ENCODE measurements at places on chromosomes 11 and 22.
A peak's percentile ranks its signal among the peaks of the same experiment; 100 is the strongest.

DNA sequence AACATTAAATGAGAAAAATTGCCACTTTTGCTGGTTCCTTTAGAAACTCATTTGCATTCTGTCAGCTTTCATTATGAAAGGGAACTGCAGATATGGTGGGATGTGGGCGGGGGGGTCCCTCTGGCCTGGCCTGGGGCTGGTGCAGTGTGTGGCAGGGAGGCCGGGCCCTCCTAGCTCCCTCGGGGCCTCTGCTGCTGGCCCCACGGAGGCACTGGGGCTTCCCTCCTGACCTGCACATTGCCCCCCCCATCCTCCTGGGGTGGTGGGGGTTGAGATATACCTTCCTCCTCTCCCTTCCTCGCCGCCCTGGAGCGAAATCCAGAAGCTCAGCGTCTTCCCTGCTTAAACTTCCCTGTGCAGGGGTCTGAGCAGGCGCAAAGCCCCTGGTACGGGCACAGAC is 1005.9 kb downstream of the BRD1 start:
- DNase-seq = no peak

- no peak for DNase-seq
Observed at GRCh38 chr22:27990879-27991278, 71.8 kb upstream of the PITPNB start.

- no peak for DNase-seq
Observed at GRCh38 chr11:35272391-35272902, 133.5 kb downstream of the CD44 start.

GRCh38 chr22:42397332-42398249 is 34.6 kb downstream of the NFAM1 start:
- DNase-seq = no peak

GRCh38 chr11:85774256-85775101 is 36.5 kb downstream of the SYTL2 start:
- no peak for DNase-seq

DNA sequence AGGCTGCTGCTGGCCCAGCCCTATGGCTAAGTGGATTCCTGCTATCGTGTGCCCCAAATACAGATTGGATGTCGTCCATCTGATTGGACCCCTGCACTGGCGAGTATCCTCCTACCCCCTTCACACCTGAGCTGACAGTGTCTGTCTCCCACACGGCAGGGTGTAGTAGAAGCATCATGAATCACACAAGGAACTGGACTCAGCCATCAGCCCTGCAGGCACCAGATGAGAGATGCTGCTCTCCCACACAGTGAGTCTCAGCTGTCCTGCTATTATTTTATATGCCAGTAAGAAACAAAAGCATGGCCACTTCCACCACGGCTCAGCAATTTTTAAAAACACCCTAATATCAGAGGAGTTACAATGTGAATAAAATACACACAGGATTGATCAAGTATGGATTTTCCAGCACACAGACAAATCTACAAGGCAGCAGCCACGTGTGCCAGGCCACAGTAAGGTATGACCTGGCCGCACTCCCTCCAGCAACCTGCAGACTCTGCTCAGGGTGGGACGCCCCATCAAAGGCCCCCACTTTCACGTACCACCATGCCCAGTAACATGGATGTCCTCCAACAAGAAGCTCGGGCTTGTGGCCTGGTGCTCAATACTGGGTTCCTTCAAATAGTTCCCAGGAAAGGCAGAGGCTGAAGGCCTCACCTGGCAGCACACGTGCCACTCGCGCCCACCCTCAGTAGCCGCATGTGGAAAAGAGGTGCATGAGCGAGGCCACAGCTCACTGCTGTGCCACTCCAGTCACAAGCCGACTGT is 16.4 kb upstream of the SLC25A1 start:
- no peak for DNase-seq

DNA sequence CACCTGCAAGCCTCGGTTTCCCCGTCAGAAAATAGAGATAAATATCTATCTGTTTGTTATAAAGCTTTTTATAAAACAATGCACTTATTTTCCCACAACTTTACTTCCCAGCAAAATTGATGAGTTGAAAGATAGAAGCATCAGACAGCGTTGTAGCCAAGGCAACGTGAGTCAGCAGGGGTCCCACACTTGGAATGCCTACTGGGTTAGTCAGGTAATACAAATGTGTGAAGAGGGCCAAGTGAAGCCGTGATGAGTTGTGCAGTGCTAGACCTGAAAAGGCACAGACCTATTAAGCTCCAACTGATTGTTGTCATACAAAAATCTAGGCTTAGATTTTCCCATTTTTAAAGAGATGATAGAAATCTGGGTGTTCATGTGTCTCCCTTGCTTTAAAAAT is 118.7 kb downstream of the PGR start:
- no peak for DNase-seq

DNA sequence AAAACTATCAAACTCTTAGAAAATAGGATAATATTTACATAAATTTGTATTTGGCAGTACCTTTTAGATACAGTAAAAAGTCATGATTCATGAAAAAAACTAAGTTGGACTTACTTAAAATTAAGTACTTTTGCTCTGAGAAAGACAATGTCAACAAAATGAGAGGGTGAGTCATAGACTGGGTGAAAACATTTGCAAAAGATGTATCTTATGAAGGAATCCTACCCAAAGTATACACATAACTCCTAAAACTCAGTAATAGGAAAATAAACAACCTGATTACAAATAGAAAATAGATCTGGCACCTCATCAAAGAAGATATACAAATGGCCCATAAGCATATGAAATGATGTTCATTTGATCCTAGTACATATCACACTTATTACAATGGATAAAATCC is 1154.6 kb downstream of the JRKL start:
- no peak for DNase-seq

DNA sequence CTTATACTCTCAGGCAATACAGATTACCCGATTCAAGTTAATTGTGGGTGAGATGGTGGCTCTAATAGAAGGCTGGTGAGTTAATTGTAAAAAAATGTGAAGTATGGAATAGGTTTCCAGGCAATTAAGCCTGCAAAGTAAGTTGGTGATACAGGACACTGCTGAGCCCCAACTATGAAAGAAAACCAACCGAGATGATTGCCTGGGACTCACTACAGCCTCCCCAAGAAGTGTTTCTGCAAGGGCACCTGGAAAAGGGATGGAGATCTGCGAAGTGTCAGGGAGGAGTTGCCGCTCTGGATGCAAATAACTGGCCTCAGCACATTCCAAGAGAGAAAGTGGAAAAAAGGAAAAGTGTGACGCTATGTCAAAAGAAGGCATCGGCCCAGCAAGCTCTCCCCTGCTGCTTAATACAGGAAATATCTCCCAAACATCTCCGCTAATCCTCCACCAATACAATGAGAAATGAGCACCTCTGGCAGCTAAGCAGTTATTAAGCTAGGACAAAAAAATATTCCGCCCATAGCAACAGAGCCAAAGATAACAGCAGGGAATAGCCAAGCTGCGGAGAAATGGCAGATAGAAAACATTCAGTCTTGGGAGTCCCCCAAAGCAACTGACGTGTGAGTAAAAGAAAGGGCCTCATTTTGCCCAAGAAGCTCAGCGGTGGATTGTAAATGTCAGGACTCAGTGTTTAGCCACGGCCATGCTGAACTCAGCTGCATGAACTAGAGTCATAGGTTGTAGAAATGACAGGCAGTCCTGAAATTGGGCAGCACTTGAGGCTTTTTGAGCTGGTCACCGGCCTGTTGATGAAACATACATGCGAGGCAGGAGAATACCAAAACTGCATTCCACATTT is 133.7 kb downstream of the SNX19 start:
- DNase-seq = no peak

DNA sequence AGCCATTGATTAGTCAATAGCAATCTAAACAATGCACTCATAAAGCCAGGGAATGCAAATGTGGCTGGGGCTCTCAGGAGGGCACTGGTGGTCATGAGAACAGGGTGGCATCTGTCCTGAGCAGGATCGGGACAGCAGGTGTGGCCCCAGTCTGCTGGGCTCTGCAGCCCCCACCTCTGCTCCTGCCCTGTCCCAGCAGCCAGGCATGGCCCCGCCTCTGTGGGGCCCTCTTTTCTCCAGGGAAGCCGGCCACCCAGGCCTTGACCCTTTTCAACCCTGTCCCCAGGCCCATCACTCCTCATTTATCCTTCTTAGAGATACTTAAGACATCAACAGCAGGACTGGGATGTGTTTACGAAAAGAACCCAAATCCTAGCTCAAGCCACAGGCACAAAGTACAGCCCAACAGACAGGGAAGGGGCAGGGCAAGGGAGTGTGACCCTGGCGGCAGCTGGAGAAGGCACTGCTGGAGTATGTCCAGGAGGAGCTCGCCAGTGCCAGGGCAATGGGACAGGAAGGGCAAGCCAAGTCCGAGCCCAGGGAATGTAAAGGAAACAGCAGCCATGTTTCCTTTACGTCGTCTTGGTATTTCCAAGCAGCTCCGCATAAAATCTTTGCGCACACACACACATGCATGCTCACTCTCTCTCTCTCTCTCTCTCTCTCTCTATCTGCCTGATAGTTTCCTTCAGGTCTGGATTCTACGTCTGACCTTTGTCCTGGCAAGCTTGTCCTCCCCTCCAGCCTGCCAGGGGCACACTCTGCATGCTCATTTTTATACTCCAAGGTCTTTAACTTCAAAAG is 59.9 kb downstream of the DGCR2 start:
- DNase-seq = no peak

GRCh38 chr11:130429120-130429681 is 792 bp upstream of the ADAMTS8 start:
- DNase-seq = no peak

GRCh38 chr11:30710221-30710620 is 124.1 kb upstream of the MPPED2 start:
- no peak for DNase-seq

DNA sequence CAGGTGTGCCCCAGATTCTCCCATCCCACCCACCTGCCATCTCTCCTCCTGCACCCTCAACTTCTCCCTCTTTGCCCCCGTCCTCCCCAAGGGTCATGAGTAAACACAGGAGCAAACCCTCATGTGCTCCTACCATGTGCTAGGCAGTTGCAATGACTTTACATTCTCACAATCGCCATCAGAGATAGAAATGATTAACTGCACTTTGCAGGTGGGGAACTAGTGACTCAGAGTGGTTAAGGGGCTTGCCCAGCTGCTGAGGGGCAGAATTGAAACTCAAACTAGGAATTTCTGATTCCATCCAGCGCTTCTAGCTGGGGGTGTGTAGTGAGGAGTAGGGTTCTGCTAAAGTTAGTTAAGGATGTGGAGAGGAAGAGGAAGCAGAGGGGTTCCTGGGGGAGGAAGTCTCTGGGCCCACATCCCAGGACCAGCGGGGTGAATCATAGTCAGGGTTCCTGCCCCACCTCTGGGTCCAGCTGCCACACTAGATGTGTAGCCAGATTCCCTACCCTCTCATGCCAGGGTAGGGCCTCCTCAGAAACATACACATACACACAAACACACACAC is 16.0 kb upstream of the PRG2 start:
- no peak for DNase-seq

GRCh38 chr11:59216641-59217564 is 4.2 kb upstream of the MPEG1 start:
- DNase-seq = no peak

- peak; percentile 53 for DNase-seq
Observed at GRCh38 chr22:38935023-38935422, 22.4 kb upstream of the APOBEC3A start.

- no peak for DNase-seq
Observed at GRCh38 chr11:2747248-2748027, 47.6 kb upstream of the KCNQ1OT1 start.

GRCh38 chr22:17844150-17844549 is 69.9 kb upstream of the BID start:
- no peak for DNase-seq

- DNase-seq = no peak
Observed at GRCh38 chr22:17575151-17575550, 11.9 kb downstream of the SLC25A18 start.

- DNase-seq = peak; percentile 43
Observed at GRCh38 chr11:9972989-9973388, 309.1 kb downstream of the SWAP70 start.

- no peak for DNase-seq
Observed at GRCh38 chr11:130400781-130401483, 27.5 kb downstream of the ADAMTS8 start.

DNA sequence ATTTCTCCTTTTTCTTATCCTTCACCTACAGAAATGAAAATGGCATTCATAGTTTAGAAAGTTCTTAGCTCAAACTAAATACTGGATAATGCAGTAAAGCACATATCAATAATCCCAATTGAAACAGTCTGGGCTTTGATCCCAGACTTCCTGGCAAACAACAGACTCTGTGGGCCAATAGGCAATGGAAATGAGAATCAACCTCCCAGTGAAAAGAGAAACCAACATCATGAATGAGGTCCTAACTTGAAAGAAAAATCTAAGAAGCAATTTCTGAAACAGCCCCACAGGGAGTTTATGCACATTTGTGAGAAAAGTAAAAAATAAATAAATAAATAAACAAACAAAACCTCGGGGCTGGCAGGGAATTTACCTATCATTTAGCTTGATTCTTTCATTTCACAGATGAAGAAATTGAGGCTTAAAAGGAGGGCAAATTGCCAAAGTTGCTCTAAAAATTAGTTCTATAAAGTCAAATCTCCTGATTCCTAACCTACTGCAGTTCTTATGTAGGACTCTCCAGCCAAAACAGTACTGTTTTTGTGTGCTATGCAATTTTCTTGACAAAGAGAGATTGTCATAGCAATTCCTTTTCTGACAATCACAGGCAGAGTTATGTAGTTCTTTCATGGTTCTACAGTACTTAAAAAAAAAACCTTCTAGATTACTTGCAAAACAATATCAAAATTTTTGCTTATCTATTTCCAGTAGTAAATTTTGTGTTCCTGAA is 265.8 kb downstream of the GRM5 start:
- no peak for DNase-seq

DNA sequence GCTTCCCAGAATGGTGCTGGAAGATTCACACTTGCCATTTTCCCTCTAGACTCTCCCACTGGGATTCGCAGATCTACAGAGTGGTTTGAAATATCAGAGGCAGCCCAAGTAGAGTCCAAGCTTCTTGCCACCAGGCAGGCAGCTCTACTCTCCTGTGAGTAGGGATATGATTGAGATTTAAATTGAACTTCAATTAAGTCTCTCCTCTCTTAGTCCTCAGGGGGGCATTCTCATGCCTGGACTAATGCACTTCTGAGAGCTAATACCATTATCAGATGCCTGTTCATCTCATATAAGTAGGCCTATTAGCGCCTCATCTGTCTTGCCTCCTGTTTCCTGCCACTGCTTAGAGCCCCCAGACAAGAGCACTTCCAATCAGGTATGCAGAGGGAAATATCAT is 25.5 kb upstream of the AMPD3 start:
- no peak for DNase-seq

GRCh38 chr11:127627629-127628457 is 627.3 kb upstream of the KIRREL3 start:
- DNase-seq = no peak

DNA sequence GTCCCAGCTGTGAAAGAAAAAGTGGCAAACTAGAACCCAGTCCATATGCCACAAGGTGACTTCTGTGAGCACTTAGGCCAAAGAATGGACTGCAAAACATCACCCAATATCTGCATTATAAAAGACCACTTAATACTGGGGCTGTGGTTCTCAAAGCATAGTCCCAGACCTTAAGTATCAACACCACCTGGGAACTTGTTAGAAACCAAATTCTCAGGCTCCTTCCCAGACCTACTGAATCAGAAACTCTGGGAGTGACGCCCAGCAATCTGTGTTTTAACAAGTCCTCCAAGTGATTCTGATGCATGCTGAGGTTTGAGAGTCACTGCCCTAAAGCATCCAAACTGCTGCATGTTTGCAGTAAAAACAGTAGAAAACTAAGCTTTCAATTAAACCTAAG is 81.3 kb downstream of the SERGEF start:
- DNase-seq = no peak

GRCh38 chr22:36887162-36887561 is 26.3 kb upstream of the CSF2RB start:
- no peak for DNase-seq
